ENCODE measurements at places on chromosomes 12 and 14.

- DNase-seq = no peak
These were observed 78.5 kb downstream of the MDGA2 start for GRCh38 chr14:47596860-47597259.

DNA sequence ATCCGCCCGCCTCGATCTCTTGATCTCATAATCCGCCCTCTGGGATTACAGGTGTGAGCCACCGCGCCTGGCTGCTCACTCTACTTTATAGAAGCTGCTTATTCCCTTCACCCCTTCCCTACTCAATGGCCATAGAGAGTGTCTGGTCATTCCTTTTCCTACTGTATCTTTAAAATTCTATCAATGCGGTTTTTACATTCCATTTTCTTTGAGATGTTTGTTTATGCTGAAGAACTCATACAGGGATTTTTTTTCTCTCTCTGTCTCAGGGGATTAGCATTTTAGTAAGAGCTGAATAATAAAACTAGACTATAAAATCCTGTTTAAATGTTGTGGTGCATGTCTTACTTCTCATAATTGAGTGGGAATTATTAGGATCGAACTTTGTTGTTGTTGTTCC is 218.6 kb upstream of the FOXN3 start:
- no peak for DNase-seq

DNA sequence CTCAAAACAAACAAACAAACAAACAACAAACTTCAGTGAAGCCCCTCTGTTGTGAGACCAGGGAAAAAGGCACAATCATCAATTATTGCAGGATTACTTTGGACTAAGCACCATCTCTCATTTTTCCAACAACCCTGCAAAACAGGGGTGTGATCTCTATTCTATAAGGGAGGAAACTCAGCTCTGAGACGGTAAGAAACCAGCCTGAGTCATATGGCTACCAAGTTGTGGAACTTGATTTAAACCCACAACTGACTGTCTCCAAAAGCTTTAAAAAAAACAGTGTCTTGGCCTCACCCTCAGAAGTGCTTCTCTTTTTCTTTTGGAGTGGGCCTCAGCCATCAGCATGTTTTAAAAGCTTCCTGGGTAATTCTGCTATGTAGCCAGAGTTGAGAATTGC is 49.8 kb downstream of the RIN3 start:
- peak; percentile 48 for DNase-seq

- DNase-seq = no peak
These were observed 6.5 kb upstream of the OR4E1 start for GRCh38 chr14:21680072-21680471.

DNA sequence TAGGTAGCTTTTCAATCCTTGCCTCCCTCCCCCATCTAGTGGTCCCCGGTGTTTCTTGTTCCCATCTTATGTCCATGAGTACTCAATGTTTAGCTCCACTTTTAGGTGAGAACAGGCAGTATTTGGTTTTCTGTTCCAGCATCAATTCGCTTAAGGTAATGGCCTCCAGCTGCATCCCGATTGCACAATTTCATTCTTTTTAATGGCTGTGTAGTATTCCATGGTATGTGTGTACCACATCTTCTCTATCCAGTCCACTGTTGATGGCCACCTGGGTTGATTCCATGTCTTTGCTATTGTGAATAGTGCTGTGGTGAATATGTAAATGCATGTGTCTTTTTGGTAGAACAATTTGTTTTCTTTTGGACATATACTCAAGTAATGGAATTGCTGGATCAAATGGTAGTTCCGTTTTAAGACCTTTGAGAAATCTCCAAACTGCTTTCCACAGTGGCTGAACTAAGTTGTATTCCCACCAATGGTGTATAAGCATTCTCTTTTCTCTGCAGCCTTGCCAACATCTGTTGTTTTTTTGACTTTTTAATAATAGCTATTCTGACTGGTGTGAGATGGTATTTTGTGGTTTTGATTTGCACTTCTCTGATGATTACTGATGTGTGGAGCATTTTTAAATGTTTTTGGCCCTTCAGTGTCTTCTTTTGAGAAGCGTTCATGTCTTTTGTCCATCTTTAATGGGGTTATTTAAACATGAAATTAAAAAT is 34.2 kb upstream of the ASPG start:
- DNase-seq = no peak

DNA sequence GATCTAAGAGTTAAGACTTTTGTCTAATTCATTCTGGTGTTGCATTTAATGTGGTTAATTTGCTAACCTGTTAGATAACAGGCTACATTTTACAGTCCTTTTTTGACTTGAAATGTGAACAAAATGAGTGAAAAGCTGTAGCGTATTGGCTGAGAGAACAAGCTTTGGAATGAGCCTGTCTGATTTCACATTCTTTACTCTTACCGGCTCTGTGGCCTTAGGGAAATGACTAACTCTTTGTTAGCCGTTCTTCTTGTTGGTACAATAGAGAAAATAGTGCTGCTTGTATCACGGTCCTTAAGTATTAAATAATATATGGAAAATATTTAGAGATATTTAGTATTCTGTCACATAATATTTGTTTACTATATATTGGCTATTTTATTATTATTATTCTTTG is 1.9 kb downstream of the MNAT1 start:
- DNase-seq = no peak

GRCh38 chr14:103491691-103492090 is 30.9 kb downstream of the CKB start:
- DNase-seq = no peak

GRCh38 chr12:68297929-68298328 is 34.2 kb downstream of the MDM1 start:
- no peak for DNase-seq

DNA sequence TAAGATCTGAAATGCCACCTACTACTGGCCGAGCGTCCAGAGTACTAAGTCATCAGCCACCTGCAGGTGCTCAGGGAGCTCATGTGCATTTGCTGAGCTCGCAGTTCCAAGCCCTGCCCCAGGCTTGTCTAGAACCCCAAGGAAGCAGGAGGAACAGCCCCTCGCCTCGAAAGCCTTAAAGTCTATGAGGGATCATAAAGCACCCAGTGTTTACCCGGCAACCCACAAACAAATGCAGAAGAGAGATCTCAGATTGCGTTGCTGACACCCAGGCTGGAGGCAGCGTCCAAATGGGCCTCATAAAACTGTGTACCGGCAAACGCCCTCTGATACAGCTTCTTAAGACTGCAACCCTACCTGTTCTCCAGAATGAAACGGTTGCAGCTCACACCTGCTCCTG is 6.8 kb downstream of the KDM2B start:
- no peak for DNase-seq

DNA sequence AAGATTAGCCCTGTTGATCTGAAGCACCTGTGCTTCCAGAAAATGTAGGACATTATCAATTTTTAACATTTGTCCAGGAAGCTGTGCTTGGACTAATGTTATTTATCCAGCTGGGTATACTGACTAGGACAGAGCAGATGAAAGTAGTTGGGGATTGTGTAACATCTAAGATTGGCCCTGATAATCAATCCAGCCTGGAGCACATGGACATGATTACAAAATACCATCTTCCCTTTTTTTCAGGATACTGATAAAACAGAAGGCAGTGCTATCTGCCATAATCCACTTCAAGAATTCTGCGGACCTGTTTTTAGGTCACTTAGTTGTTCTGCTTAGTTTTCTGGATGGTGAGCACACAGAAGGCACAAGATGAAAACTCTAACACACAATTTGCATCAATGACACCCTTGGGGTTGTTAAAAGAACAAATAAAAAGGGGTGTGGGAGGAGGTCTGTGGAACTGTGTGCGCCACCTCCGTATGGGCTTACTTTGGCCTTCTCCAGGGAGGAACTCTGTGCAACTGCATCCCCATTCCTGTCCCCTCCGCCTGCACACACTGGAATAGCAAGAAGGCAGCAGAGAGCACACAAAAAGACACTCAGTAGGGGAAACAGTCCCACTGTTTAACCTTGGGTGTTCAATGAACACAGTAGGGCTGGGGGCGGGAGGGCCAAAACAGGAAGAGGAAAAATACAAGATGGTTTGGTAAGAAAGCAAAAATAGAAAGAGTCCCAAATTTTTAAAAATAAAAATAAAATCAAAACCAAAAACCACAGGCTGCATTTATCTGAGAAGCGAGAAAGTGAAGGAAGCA is 31.1 kb upstream of the DUSP6 start:
- no peak for DNase-seq

DNA sequence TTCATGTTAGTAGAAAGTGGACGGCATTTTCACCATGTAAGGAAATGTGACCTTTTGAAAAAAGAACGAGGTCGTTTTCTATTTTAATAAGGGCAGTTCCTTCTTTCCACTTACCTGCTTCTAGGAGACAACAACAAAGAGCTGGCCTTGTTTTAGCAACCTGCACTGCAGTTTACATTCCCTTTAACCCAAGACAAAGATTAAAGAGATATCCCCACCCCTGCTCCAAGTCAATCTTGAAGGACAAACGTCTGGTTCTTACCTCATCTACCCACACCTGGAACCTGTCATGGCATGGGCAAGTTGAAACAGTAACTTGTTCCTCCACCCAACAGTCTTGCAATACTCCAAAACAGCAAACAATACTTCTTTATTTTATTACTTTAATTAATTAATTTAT is 32.7 kb downstream of the ZCCHC8 start:
- no peak for DNase-seq

- DNase-seq = no peak
These were observed 11.0 kb downstream of the MDM1 start for GRCh38 chr12:68321140-68321539.

GRCh38 chr12:131348646-131349045 is 362.2 kb upstream of the SFSWAP start:
- no peak for DNase-seq

DNA sequence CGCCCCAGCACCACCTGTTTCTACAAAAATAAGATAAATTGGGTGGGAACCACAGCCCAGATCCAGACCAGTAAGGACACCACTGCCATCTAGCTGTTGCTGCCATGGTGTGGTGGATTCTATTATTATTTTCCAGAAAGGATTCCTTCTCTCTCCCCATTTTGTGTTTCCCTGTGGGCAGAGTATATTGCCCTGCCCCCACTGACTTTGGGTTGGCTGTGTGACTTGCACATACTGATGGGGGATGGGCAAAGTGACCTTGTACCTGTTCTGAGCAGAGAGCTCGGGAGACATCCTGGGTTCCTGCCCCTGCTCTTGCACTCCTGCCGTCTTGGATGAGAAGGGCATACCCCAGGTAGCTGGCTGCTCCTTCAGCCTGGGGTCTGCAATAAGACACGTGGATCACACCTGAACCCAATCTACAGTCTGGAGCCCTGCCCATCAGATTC is 24.3 kb downstream of the MOAP1 start:
- DNase-seq = no peak

DNA sequence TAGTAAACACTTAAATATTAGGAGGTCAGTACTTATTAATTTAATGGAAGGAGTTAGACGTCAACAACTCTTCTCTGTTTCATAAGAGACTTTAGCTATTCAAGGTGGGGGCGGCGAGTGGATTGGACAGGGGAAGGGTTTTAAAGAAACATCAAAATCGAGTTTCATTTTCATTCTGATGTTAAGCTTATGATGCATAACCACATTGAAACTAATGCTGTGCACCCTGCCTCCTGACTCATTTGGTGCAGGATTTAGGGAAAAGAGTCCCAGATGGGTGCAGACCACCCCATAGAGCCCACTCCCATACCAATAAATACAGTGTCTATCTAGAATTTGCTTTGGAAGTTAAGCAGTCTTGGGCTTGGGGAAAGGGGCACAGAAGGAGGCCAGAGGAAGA is 7.4 kb downstream of the ZBTB39 start:
- peak; percentile 57 for DNase-seq

DNA sequence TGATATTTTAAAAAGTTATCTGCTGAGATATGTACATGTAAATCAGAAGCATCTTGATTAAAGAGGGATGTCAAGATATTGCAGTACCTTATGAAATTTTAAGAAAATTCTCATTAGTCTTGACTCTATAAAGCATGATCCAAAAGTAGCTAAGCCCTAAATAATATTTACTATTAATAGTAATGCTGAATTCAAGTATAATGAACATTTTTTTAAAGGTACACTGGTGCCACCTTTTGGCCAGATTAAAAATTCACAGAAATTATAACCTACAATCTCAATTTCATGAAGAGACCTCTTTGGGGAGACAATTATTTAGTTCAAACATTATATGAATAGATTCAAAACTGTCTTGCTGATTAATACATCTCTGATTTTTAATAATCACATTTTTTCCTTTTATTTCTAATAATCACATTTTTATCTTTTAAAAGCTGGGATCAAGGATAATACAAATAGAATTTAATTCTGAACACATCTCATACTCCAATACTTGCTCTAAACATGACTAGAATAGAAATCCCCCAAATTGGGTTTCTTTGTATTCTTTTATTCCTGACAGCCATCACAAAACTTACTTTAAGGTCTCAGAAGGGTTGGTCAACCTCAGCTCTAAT is 13.4 kb downstream of the AKAP5 start:
- DNase-seq = no peak

DNA sequence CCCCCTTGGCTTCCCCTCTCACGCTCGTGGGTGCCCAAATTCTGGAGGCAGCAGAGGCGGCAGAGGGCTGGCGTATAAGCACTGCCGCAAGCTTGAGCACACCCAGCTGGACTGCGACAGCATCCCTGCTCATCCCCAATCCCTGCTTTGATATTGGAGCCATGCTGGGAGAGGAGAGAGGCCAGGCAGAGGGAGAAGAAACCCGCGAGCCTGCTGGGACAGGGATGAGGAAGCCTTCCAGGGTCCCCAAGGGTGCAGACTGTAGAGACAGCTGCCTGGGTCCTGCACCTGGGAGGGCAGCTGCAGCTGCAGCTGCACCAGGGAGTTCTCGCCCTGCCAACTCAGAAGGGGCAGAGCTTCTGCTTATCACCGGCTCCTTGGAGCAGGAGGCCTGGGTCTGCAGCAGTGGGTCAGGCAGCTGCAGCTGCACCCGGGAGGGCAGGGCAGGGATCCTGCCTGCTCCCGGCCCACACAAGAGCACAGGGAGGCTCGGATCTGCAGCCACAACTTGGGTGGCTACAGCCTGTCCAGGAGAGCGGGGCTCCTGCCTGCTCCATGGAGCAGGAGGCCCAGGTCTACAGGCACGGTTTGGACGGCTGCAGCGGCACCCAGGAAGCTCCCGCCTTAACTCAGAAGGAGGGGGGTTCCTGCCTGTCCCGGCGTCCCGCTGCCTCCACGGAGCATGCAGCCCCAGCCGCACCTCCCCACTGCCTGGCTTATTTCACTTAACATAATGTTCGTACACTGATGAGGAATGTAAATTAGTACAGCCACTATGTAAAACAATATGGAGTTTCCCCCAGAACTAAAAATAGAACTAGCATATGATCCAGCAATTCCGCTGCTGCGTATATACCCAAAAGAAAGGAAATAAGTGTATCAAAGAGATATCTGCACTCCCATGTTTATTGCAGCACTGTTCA is 60.4 kb upstream of the SGPP1 start:
- no peak for DNase-seq

Measured in stimulated activated naive CD8-positive, alpha-beta T cell treated with anti-CD3 and anti-CD28 coated beads, Interleukin-15, amount 100 ng/mL, for 72 hours (primary cell).